ENCODE measurements at places on chromosomes 6 and 20.
A peak's percentile ranks its signal among the peaks of the same experiment; 100 is the strongest.

DNA sequence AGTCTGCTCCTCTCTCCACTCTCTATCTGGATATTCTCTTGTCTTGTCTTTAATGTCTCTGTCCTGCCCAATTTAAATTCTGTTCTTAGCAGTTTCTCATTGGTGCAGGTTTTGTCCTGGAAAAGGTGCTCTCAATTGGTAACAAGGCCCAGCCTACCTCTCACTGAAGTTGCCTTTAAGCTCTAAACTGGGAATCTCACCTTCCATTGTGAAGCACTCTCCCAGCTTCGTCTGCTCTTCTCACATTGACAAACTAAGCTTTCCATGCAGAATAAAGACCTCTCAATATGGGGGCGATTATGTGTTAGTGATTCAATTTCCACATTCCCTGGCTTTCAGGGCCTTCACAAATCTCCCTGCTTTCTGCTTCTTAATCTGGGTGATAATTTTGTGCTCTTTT, 1712.2 kb downstream of the GRIK2 start:
- no peak for DNase-seq

DNA sequence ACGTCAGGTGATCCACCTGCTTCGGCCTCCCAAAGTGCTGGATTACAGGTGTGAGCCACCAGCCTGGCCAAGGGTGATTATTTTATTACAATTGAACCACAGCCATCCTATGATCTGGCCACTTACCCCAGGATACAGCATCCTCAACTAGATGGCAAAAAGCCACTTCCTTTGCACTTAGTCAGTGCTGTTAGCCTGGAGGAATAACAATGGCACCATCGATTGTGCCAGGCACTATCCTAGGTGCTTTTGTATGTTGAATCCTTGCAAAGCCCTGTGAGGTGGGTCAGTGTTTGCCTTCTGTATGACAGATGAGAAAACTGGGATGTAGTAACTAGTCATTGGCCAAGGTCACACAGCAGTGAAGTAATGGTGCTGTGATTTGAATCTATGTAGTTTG, 11.2 kb upstream of the TTPAL start:
- DNase-seq, result no peak

DNA sequence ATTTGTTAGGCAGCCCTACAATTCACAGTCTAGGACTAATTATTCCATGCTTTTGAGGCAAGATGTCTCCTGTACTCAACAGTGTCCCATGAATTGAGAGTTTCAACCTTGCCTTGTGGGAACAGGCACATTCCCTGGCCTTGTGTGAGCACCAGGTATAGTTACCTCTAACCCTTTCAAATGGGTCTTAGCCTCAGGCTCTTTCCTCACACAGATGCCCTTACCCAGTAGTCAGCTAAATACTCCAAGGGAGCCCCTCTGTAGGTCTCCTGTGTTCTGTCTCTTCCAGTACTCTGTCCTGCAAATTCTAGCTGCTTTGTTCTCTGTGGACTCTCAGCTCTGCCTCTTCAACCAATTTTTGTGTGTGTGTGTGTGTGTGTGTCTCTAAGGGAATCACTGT, 135.3 kb downstream of the ZFAND3 start:
- DNase-seq, result no peak

DNA sequence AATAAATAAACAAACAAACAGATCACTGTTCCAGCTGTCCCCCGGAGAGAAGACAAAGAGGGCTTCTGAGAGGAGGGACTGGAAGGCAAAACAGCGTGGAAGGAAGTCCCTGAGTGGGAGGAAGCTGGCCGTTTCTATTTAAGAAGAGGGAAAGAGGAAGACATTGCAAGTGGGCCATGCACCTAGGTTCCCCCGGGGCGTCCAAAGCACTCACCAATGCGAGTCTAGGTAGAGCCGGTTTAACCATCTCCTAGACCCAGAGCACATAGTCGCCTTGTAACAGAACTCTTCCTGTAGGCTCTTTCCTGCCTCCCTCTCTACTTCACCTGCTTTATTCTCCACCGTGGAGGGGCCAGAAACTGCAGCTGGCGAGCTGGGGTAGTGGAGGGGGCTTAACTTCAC, 158.4 kb downstream of the ZDHHC14 start:
- DNase-seq, result no peak

- DNase-seq, result no peak
These were observed 28.8 kb downstream of the RWDD2A start for GRCh38 chr6:83221889-83222479.

- no peak for DNase-seq
These were observed 7.3 kb upstream of the TGM2 start for GRCh38 chr20:38172408-38172807.

DNA sequence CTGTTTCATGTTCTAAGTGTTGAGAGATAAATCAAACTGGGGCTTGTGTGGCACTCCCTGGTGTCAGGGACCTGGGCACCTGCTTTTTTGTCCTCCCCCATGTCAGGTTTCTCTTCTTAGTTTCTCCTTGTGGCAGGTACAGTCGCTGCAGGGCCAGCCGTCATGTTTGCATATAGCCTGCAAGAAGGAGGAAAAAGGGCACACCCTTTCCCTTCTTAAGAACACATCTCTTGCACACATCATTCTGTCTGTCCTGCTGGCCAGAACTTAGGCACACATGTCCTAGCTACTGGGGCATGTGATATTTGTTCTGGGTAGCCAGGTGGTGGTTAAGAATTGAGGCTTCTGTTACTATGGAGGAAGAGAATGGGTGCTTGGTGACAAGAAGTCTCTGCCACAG, 27.9 kb downstream of the CDC5L start:
- no peak for DNase-seq

DNA sequence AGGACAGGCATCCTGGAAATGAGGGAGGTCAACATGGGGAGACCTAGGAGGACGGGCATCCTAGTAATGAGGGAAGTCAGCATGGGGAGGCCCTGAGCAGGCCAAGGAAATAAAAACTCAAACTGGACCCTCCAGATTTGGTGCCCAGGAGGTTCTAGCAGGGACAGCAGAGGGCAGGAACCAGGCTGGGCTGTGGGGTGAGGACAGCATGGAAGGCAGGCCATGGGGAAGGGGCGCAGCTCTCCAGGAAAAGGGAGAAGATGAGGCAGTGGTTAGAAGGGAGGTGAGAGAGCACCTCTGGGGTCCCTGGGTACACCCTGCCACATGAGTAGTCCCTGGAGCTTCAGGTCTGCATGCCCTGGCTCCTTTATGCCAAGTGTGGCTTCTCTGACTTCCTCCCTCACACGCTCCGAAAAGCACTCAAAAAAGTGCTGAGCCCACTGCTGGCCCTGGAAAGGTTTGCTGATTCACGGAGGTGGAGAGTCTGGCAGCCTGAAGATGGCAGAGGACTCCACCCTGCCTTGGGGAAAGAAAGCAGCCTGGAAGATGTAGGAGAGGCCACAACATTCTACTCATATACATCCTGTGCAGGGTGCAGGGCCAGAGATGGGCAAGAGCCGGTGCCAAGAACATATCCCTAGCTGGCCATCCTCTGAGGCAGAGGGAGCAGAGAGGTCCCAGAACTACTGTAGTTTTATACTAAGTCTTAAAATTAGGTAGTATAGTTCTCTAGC, 154.9 kb downstream of the MRPL14 start:
- DNase-seq, result no peak

- DNase-seq, result no peak
These were observed 408.4 kb downstream of the PKHD1 start for GRCh38 chr6:51678905-51679620.

- no peak for DNase-seq
These were observed 68.0 kb downstream of the BMP7 start for GRCh38 chr20:57198132-57199072.

DNA sequence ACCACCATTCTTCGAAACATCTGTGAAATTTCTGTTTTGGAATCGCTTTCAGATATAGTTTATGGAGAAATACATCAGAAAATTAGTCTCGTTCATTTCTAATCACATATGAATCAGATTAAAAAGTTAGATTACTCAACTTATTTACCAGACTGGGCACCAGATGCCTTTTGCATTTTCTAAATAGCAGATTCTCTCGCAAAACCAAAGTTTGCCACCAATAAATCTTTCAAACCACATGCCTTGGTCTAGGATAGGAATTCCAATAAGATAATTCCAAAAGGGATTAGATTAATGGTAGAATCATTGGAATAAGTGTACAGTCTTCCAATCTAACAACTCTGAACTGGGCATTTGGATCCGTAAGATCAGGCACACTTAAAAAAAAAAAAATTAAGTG, 160.4 kb upstream of the TAB2 start:
- no peak for DNase-seq

DNA sequence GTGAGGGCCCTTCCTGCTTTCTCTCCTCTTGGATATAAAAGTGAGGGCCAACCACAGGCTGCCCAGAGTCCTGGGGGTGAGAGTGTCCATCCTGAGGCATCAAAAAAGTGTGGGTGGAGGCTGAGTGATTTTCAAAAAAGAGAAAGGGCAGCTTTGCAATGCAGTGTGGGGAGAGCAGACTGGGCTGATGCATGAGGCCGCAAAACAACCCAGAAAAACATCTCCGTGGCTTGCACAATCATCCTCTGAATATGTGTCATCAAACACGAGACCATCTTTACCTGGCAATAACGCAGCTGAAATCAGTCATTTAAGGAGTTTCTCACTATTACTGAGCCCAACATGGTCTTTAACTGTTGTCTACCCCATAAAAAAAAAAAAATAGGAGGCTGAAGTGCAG, 191.2 kb upstream of the SOX4 start:
- no peak for DNase-seq

DNA sequence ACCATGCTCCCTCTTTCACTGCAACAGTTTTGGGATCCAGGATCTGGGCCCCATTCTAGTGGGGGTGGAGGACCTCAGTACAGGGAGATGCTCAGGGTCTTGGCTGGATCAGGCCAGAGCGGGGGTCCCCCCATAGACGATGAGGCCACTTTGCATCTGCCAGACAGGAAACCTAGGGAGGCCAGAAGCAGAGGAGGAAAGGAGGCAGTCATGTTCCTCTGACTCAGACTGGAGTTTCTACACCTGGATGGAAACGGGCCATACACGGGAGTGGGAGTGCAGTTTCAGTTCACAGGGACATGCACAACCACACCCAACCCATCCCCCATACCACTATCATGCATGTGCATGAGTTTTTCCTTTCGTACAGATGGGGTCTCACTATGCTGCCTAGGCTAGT, 3.6 kb upstream of the EMILIN3 start:
- no peak for DNase-seq

DNA sequence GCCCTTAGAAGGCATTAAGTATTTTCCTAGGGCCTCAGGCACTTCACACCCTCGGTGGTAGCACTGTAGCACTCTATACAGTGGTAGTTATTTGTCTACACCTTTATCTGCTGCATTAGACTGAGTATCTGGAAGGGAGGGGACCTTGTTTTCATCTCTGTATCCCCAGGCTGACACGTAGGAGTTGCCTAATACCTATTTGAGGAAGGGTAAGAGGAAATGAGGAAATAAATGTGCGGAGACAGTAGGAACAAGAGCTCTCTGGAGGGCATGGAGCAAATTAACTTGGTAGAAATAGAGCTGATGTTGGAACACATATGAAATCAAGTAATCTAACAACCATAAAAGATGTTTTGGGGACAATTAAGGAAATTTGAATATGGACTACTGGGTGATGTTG, 3.9 kb downstream of the CNPY3 start:
- no peak for DNase-seq

DNA sequence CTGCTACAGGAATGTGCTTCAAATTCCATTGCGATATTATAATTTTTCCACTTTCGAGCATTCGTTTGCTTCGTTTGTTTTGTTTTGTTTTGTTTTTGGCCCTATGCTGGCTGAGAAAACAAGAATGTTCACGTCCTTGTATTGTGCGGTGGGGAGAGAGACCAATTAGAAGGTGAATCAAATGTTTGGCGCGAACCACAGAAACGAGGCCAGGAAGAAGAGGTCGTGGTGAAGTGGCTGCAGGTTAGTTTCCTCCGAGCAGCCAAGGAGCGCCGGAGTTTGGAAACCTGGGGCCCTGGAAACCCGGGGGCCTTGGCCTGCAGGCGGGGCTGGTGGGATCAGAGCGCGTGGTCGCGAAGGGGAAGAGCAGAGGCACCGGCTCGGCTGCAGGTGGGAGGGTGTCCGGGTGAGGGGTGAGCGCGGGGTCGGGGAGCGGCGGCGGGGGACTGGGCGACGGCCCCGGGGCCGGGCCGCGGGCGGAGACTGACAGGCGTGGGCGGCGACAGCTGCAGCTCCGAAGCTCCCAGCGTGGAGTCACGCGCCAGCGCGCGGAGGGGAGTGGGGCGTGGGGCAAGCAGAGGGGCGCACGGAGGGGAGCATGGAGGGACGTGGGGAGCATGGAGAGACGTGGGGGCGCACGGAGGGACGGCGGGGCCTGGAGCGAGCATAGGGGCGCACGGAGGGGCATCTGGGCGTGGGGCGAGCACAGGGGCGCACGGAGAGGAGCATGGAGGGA, 141.5 kb upstream of the PDE10A start:
- DNase-seq, result no peak

- DNase-seq, result no peak
These were observed 30.1 kb upstream of the EIF2S2 start for GRCh38 chr20:34142121-34142520.

GRCh38 chr6:97850458-97851212, 567.6 kb upstream of the MMS22L start:
- no peak for DNase-seq

- DNase-seq, result peak; percentile 78
These were observed at the start of gene TAB2 for GRCh38 chr6:149317644-149318571. TAB2 (plus strand) TSS chr6:149317712; CDS start chr6:149369998, 52,286 bp downstream.

GRCh38 chr6:41581381-41581991, 35.3 kb downstream of the FOXP4 start:
- DNase-seq, result no peak

DNA sequence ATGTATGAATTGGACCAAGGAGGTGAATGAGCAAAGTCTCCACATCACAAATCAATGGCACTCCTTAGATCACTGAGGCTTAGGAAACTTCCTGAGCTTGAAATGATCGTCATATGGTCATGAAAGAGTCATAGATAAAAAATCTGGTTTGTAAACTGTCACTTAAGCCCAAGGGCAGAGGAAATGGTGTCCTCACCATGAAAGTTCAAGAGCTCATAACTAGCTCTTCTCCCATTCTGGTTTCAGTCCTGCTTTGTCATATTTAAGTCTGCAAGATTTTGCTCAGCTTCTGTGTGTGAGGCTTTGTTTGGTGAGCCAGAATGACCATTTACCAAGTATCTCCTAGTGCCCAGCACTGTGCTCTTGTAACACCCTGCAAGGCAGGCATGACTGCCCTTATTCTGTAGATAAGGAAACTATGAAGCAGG, 60.5 kb downstream of the GJA10 start:
- no peak for DNase-seq

DNA sequence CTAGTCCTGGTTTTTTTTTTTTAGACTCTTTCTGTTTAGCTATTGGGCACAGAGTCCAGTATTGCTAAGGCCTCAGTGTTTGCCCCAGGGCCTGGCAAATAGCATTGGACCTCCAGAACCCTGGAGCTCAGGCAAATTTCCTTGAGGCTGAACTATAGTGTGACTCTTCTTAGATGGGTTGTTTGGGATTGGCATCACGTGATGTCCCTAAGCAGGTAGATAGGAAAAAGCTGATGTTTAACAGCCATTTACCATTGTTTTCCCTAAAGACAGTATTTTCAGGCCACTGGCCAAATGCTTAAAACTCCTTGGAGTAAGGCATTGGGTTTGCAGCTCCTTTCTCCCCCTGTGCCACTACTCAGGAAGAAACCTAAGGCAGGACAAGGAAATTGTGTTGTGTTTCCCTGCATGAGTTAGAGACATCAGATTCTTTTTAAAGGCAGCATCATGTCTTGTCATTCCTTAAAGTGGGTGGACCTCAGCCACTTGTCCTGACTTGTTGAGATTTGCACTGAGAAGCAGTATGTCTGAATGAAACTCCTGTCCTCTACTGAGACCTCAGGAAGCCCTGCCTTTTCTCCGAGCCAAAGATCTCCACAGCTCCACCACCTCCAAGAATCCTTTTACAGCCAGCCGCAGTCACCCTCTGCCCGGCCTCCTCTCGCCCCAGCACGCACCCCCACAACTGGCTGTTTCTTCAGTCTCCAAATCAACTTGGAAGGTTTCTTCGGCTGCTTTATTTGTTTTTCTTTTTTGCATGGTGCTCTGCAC, 46.2 kb upstream of the RNF144B start:
- DNase-seq, result no peak

Data from stimulated activated CD4-positive, alpha-beta T cell treated with anti-CD3 and anti-CD28 coated beads, TNF-alpha, amount 100 ng/mL, for 4 hours (primary cell).